K562 (cell line): ENCODE measurements at places on chromosomes 16 and 17.
A peak's percentile ranks its signal among the peaks of the same experiment; 100 is the strongest.

DNA sequence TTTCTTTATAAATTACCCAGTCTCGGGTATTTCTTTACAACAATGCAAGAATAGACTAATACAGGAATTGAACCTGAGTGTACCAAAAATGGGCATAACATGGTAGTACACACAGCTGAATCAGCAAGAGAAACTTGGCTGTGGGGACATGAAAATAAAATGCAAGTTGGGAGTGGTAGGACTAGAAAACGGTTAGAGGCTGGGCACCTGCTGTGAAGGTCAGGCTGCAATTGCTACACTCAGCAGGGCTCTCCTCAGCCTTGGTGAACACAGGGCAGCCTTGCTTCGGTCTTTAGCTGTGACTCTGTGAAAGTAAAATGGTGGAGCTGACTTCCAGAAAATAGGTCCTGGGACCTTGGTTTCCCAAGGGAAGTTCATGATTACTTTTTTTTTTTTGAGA, 45.6 kb downstream of the CNGB1 start:
- DNase-seq: no peak

GRCh38 chr17:49670641-49671040, 7.3 kb downstream of the SPOP start:
- DNase-seq: no peak

DNA sequence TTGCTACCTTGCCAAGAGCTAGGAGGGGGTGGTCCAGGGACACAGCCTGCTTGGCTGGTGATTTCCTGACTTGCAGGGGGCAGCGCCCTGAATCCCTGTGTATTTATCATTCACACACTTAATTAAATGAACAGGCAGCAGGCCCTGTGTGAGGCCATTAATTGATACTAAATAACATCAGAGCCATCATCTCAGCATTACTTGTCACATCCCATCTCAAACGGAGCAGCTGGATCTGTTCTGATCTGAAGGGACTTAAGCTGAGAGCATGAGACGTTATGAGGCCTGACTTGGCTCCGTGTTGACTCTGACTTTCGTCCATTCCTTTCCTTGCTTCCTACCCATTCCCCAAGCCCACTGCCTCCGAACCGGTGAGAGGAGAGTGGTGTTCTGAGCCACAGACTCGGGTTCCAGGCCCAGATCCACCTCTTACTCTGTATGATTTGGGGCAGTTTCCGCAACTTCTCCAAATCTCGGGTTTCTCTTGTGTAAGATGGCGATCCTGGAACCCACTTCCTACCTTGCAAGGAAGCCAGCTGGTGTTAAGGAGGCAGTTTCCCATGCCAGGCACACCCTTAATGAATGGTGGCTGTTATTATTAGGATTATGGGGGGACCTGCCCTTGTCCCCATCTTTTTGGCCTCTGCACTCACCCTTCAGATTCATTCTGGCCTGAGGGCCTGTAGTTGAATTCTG, 33.8 kb downstream of the CACNA1G start:
- no peak for DNase-seq

- DNase-seq: peak; percentile 64
Observed at GRCh38 chr16:10895053-10895946, 18.3 kb downstream of the CIITA start.

DNA sequence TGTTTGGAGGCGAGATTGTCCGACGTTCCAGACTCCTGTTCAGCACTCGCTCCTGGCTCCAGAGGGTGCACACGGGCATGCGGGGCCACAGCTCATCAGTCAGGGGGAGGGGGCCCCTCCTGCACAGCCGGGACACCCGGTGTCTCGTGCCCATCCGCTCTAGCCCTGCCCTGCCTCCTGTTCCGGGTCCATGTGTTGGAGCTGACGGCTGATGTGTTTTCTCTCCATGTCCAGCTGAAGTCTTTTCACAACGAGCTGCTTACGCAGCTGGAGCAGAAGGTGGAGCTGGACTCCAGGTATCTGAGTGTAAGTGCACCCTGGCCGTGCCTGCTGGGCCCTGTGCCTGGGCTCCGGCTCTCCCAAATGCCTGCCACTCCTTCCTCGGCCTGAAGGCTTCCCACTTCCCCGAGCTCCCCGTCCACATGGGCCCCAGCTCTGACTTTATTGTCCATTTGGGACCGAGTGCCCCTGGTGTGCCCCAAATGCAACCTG, 50.5 kb downstream of the BAIAP2 start:
- no peak for DNase-seq

DNA sequence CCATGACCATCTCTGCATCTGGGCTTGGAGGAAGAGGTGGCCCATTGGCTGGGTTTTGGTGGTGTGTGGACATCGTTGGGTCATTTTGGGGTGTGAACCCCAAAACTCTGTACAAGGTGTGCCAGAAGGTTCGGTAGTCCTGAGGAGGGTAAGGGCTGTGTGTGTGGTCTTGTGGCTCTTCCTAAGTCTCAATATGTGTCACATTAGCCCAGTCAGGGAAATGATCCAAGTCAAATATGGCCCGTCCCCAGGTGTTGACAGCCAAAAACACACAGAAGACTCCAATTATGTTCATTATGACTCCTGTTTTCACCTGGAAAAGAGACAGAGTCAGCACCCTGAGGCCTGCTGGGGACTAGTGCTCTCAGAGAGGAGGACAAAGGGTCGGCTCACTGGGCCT, 27.1 kb downstream of the SLC13A5 start:
- DNase-seq: no peak

DNA sequence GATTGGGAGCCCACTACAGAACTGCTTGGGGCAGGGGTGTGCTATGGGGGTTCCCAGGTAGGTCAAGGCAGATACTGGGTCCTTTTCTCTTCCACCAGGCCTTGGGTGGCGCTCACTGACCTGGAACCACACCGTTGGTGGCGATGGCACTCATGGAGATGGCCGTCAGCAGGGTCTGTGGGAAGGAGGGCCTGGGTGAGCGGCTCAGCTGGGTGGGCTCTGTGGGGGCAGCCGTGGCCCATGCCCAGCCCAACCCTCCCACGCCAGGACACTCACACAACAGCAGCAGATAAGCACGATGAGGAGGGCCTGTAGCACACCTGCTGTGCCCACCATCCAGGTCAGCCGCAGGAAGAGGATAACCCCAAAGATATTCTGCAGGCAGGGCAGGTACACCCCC, 10.8 kb downstream of the SLC12A4 start:
- DNase-seq: no peak

- peak; percentile 41 for DNase-seq
Observed at GRCh38 chr17:39774047-39774446, 36.3 kb downstream of the GRB7 start.

DNA sequence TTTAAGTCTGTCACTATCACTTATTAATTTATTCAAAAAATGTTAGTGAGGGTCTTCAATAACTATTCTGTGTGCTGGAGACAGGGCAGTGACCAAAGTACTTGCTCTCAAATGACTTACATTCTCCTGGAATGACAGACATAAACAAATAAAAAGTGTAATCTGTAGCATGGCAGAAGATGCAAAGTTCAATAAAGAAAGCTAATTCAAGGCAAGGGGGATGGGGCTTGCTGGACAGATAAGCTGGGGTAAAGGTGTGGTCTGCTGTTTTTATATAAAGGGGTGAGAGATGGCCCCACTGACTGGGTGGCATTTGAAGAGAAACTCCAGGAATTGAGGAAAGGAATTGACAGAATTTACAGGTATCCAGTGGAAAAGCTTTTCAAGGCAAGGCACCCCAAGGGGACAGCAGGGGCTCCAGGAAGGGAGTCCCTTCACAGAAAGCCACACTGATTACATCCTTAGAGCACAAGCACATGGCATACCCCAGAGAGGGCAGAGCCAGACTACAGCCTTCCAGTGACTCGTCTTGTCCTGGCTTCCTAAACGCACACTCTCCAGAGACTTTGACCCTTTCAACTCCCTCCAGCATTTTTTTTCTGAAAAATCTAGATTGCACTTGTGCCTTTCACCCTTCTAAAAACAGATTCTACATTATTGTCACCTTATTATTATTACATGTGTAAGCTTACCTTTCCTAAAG, 123.7 kb upstream of the HS3ST3A1 start:
- no peak for DNase-seq

DNA sequence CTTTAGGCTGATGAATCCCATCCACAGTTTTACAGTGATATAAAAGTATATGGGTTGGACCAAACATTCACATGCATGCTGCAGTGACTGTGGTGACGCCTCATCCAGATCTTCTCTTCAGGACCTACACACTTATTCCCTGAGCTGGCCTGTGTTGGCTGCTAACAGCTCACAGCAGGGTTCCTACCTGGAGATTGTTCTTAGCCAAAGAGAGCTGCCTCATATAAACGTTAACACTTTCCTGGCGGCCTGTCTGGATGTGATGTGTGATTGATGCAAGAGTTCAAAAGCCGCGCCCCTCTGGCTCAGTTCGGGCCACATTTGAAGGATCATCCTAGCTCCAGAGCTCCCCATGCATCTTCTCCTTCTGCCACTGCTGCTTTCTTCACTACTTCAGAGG, 93.0 kb upstream of the NETO2 start:
- no peak for DNase-seq

DNA sequence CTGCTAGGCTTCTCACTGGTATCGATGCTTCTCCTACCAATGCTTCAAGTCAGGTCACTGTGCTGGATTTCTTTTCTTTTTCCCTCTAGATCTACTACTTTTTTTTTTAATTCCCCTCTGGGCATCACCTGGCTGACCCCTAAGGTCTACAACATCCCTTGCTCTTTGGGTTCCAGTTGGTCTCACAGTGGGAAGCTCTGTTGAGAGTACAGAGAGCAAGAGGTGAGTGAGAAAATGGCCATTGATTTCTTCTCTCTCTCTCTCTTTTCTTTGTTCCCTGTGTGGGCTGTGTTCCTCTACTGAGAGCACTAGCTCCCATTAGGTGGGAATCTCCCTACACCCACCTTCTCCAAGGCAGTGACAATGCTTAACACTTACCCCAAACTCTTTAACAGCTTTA, 413.4 kb downstream of the KCNJ2 start:
- DNase-seq: no peak

GRCh38 chr16:75289189-75289588, 37.8 kb upstream of the BCAR1 start:
- no peak for DNase-seq
